ENCODE measurements at places on chromosomes 11 and 22.

DNA sequence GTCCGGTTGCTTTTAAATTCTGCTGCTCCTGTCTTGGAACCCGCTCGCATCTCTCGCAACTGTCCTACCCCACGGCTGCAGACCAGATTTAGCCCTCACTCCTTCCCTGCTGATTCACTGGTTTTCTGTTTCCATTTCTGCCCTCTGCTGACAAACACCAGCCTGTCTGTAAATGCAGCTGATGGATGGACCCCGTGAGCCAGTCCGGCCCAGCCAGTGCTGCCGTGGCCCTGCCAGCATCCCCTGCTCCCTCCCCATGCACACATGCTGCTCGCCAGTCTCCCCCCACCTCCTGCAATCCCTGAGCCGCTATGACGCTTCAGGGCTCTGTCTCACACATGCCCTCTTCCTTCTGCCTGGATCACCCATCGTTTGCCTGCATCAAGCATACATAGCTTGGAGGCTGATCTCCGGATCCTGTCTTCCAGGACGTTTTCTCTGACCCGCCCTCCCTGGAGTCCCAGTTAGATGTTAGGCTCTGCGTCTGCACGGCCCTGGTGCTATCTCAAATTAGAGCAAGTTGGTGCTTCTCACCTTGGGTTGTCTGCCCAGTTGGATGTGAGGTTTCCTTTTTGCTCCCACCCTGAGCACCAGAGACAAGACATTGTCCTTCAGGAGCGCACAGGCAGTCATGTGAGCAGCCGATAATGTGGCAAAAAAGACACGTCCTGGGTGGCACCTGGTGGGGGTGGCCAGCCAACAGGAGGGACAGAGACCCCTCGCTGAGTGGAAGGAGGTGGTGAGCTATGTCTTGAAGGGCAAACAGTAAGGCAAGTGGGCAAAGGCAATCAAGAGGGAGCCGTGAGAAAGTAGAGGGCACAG, 4.3 kb upstream of the ACR start:
- no peak for DNase-seq

DNA sequence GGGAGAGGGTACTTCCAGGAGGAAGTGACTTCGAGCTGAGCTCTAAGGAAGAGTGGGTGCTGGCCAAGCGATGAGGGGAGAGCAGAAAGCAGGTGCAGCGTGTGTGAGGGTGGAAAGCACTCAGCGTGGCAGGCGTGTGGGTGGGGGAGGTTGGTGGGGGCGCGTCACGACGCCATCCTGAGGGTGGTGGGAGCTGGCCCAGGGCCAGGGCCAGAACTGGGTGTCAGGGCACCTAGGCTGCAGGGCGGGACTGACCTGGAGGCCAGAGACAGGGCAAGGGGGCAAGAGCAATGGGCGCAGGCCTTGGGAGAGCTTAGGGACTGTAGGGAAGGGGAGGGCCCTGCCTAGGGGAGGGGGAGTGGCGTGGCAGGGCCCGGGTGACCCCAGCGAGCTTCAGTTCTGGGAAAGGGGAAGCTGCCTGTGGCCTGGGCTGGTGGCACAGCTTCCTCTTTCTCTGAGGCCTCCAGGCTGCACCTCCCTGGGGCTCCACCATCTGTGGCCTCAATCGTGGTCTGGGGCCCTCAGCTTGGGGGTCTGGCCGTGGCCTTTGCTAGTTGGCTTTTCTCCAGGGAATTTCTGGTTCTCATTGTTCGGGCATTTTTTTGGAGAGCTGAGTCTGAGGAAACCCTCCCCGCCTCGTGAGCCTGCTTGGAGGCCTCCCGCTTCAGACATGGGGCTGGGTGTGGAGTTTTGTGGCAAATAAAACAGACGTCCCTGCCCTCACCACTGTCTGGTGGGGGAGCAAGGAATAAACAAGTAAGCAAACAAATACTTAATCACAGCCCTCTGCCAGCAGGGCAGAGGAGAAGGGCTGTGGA, 8.9 kb downstream of the RELT start:
- no peak for DNase-seq

DNA sequence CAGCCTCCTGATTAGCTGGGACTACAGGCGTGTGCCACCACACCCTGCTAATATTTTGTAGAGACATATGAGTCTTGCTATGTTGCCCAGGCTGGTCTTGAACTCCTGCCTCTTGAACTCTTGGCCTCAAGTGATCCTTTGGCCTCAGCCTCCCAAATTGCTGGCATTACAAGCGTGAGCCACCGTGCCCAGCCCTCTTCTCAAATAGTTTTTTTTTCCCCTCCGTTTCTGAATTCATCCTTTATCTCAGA, 11.8 kb downstream of the TBX1 start:
- no peak for DNase-seq

DNA sequence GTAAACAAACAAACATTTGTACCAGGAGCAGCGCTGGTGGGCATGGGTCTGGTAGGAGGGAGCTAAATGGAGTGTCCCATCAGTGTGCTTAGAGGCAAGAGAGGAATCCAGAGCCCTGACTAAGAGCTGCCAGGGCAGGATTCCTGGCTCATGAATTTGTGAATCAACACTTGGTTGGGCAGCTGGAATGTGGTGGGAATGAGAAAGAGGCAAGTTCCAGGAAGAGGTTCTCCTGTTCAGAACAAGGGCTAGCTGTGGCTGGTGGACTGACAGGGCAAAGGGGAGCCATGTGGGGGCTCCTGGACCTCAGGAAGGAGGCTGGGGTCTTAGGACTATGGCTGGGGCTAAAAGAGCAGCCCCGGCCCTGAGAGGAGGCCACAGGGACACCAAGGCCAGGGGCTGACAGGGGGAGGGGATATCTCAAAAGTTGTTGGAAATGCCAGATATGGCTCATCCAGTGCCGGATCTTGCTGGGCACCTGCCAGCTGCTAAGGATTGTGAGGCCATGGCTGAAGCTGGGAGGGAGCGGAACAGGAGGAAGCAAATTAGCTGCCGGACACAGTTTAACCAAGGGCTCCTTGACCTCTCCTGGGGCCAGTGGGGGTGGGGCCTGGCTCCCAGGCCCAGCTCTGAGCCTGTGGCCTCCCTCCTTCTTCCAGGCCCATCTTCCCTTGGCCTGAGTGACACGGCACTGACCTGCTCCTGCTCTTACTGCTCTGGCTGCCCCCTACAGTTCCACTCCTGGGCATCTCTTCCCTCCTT, 14.6 kb upstream of the P2RY6 start:
- no peak for DNase-seq

- DNase-seq: peak; percentile 58
These were observed 68.1 kb downstream of the PPP6R3 start for GRCh38 chr11:68528630-68529029.

GRCh38 chr22:49954991-49955580, 5.5 kb upstream of the PIM3 start:
- DNase-seq: no peak

- peak; percentile 21 for DNase-seq
These were observed 912.8 kb downstream of the DLG2 start for GRCh38 chr11:84714316-84714780.

- DNase-seq: no peak
These were observed 81.9 kb downstream of the MN1 start for GRCh38 chr22:27719535-27720227.

GRCh38 chr11:115420505-115420904, 83.7 kb downstream of the CADM1 start:
- peak; percentile 90 for DNase-seq

DNA sequence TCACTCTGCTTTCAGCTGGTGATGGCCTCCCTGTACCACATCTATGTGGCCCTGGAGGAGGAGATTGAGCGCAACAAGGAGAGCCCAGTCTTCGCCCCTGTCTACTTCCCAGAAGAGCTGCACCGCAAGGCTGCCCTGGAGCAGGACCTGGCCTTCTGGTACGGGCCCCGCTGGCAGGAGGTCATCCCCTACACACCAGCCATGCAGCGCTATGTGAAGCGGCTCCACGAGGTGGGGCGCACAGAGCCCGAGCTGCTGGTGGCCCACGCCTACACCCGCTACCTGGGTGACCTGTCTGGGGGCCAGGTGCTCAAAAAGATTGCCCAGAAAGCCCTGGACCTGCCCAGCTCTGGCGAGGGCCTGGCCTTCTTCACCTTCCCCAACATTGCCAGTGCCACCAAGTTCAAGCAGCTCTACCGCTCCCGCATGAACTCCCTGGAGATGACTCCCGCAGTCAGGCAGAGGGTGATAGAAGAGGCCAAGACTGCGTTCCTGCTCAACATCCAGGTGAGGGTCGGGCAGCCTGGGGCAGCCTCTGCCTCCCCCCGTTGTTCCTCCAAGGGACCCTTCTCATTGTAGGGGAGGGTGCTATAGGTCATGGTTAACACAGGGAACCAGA, 5.9 kb downstream of the HMOX1 start:
- DNase-seq: no peak

DNA sequence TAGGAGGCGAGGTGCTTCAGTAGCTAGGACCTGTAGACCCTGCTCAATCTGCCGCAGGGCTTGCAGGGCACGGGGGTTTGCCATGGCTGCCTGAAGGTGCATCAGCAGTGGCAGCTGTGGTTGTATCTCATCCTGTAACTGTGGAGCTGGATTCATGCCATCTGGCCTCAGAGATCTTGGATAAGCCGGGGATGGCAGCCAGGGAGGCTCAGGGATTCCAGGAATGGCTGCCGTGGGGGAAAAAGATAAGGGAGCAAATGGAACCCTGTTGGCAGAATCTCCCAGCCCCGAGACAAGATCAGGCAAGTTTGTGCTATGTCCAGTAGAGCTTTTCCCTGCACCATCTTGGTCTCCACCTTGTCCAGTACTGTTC, 1.8 kb downstream of the UBQLN3 start:
- no peak for DNase-seq

GRCh38 chr11:32527261-32528175, 56.1 kb upstream of the EIF3M start:
- no peak for DNase-seq

DNA sequence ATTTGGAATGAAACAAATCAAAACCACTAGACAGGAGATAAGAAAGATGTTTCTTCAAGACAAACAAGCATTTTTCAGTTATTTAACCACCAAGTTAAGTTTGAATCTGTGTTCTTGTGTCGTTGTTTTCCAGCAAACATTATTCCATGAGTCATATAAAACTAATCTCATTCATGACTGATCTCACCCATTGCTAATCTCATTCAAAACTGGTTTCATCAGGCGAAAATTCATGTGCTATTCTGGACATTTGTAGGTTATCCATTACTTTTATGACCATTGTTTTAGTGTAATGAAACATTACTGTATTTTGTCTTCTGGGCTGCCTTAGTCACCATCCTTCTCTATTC, 221.8 kb downstream of the DDX10 start:
- DNase-seq: no peak

- DNase-seq: no peak
These were observed 612 bp downstream of the GTSE1 start for GRCh38 chr22:46297151-46297812.

DNA sequence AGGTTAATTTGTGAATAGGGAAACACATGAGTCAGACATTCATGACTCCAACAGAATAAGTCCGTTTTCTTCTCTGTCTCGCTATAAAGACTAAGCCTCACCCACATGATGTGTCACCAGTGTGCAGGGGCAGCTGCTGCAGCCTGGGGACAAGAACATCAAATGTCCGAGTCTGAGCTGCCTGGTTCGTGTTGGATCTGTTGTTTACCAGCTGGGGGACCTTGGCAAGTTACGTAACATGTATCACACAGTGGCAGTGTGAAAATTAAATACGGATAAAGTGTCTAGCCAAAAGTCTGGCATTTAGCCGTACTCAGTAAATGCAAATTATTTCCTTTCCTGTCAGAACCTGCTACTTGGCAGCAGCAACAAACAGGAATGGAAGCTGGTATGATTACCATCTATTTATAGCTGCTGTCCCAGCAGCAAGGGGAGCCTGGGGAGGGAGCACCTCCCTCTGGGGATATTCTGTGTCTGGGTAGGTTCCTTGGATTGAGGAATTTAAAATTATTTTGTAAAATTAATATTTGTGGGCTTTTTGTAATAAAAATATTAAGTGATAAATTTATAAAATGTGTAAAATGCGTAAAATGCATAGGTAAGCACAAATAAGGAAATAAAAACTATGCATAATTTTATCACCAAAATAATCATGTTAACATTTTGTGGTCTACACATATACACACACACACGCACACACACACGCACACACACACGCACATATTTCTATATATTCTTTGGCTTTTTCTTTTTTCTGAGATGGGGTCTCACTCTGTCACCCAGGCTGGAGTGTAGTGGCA, 1.3 kb upstream of the CLDN25 start:
- peak; percentile 72 for DNase-seq

GRCh38 chr11:36362902-36363301, 66.8 kb downstream of the PRR5L start:
- DNase-seq: no peak

- no peak for DNase-seq
These were observed 22.4 kb downstream of the SLC37A2 start for GRCh38 chr11:125085301-125086081.

GRCh38 chr22:45860201-45860600, 116.8 kb downstream of the WNT7B start:
- no peak for DNase-seq

DNA sequence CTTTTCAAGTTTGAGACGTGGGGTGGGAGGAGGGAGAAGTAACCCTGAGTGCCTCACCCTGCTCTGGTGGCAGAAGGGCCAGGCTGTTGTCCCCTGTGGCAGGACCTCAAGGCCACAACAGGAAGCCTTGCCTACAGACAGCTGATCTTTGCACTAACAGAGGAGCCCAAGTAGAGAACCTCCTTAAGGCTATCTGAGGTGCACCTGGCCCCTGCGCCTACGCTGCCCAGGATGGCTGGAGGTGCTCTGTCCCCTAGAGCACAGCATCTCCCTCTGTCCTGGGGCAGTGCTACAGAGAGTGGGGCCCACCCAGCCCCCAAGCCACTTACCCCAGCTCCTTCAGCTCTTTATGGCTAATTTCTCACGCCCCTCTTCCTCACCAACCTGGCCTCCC, 27.0 kb downstream of the MYO7A start:
- DNase-seq: no peak

DNA sequence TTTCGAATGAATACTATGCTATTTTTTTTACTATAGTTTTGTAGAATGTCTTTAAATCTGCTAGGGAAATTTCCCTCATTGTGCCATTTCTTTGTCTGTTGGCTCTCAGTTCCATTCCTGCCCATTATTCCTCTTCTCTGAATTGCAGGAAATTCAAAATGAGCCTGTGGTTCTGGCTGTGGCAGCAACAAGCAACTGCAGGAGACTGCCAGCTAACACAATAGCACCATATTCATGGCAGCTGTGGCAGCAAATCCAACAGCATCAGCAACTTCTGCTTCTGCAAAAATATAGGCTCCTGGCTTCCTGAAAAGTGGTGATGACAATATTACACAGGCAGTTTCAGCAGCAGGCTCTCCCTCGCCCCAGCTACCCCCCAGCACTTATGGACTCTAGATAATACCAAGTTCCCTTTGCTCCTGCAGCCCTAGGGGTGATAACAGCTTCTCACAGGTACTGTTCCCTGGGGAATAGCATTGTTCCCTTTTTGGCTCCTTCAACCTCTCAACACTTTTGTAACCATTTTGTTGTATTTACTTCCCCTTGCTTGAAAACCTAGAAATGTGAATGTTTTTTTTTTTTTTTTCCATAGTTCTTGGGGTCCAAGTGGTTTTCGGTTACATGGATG, 9.3 kb downstream of the PATE4 start:
- DNase-seq: no peak

DNA sequence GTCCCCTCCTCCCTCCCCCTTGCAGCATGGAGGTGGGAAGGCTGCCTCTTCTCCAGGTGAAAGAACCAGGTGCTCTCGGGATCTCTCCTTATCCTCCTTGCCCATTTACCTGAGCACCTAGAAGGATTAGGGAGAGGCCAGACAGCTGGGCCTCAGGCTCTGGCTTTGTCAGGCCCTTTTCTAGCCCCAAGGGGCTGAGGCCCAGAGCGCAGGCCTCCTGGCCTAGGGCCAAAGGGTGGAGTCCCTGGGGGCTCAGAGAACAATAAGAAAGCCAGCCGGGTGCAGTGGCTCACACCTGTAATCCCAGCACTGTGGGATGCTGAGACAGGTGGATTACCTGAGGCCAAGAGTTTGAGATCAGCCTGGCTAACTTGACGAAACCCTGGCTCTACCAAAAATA, 5.4 kb upstream of the TTLL1 start:
- DNase-seq: no peak
